ENCODE measurements at places on chromosomes 3 and 15.

- no peak for DNase-seq
Observed at GRCh38 chr3:126372413-126373145, 15.4 kb upstream of the KLF15 start.

- DNase-seq: no peak
Observed at GRCh38 chr3:115595611-115596275, 27.6 kb upstream of the GAP43 start.

DNA sequence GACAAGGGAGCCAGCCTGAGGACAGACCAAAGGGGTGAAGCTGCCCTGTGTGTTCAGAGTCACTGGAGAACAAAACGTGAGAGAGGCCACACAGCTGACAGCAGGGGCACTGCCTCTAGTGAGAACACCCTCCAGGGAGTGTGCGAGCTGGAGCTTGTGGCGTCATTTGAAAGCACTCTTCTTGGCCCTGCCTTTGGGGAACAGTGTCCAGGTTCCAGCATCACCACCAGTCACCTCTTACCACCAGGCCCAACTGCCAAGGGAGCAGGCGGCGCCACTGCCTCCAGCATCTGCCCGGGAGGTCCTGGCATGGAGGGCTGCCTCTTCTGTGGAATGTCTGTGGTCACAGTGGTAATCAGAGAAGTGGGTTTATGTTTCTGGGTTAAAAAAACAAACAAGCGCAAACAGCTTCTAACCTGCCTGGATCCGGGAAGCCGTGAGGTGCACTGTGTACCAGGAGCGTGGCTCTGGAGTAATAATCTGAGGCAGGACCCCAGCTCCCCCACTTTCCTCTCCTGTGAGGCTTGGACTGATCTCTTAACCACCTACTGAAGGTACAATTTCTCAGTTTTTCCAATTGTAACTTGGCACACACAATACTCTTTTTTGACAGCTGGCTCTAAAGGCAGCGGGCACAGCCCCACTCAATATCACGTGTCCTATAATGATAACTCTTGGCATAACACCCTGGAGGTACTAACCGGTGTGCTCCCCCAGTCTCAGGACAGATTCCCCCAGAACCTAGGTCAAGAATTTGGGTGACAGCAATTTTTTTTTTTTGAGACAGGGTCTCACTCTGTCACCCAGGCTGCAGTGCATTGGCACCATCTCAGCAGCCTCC is 32.2 kb upstream of the CDCP1 start:
- no peak for DNase-seq

- no peak for DNase-seq
Observed at GRCh38 chr3:47848599-47849117, 45.7 kb downstream of the DHX30 start.

GRCh38 chr3:137998121-137999042 is 11.6 kb upstream of the CLDN18 start:
- DNase-seq: no peak

- no peak for DNase-seq
Observed at GRCh38 chr15:69593981-69594966, 141.7 kb downstream of the RPLP1 start.

DNA sequence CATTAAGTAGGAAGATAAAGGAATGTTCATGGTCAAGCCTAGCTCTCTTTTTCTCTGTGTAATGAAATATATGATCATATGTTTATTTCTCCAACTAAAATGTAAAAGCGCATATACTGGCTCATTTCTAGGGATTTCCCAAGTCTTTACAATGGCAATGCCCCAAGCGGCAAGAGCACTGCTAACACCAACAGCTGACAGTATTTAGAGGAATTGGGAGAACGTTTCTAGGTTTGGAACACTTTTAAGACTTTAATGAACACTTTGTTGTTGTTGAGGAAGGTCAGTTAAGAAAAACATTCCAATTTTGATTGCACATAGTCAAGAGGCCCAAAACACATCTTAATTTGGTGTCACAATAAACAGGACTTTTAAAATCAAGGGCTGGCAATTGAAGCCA is 132.7 kb downstream of the ATP8B4 start:
- no peak for DNase-seq

- no peak for DNase-seq
Observed at GRCh38 chr3:102182162-102182561, 252.7 kb upstream of the ZPLD1 start.

Data from MV-4-11 (cell line).